ENCODE measurements at places on chromosomes 7 and 10.

- no peak for DNase-seq
These were observed 178.1 kb upstream of the POM121L12 start for GRCh38 chr7:52857367-52857766.

DNA sequence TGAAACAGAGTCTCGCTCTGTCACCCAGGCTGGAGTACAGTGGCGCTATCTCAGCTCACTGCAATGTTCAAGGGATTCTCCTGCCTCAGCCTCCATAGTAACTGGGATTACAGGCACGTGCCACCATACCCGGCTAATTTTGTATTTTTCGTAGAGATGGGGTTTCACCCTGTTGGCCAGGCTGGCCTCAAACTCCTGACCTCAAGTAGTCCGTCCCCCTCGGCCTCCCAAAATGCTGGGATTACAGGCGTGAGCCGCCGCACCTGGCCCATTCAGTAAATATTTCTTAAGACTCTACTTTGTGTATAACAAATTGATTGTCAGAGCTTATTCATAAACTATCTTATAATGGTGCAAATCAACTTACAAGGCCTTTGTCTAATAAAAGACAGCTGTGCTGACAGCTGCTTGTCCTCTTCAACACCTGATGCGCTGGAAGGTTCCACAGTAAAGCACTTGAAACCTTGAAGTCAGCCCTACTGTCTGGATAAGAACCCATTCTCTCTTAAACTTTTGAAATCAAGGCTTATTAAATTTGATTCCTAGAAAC is 14.7 kb downstream of the ECHDC3 start:
- DNase-seq = no peak

DNA sequence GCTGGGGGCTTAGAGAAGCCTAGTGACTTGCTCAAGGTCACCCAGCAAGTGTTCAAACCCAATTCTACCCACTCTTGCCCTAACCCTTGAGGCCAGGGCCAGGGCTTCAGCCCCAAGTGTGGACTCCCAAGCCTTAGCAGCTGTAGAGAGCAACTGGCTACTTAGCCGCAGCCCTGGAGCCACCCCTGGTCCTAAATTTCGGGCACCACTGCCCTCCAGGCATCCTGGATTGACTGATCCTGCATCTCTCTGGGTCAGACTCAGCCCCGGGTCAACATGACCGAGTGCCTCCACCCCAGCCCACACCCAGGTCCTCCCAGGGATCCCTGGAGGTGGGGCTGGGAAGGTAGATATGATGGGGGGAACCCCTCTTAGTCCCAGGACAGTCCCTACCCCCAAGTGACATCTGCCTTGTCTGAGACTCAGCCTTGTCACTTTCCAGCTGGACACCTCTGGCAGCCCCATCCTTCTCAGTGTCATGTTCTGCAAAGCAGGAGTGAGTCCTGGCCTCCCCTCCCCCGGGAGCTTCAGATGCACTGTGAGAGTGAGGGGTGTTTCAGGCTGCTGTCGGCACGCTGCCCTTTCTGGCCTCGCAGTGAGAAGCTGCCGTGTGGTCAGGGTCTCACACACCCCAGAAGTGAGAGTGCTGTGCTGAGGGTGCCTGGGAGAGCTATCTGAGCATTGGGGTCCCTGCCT is 89.8 kb downstream of the ZMIZ1 start:
- DNase-seq = no peak

GRCh38 chr7:55587687-55588378 is 15.5 kb upstream of the VOPP1 start:
- no peak for DNase-seq

GRCh38 chr7:4159761-4160554 is 522.1 kb upstream of the FOXK1 start:
- DNase-seq = no peak

- DNase-seq = peak; percentile 98
These were observed 14.5 kb upstream of the CPA1 start for GRCh38 chr7:130365511-130366441.

GRCh38 chr10:3710764-3711163 is 74.2 kb downstream of the KLF6 start:
- no peak for DNase-seq

- no peak for DNase-seq
These were observed 29.0 kb downstream of the VPS41 start for GRCh38 chr7:38880035-38880434.

DNA sequence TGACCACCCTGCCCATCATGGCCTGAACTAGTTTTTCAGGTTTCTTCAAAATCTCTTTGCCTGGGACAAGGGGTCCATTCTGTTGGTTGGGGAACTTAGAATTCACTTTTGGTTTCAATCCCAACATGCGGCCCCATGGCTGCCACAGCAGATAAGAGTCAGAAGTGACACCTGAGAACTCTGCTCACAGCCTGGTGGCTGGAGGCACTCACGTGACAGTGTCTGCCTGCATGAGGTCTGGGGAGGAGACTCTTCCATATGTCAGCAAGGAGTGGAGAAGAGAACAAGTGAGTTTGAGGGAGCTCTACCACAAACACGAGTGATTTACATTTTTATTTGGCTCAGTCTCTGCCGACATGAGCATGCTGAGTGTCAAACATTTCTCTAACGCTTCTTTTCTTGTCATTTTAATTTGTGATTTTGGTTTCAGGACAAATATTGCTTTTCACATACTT is 370.4 kb downstream of the TNS3 start:
- DNase-seq = no peak

DNA sequence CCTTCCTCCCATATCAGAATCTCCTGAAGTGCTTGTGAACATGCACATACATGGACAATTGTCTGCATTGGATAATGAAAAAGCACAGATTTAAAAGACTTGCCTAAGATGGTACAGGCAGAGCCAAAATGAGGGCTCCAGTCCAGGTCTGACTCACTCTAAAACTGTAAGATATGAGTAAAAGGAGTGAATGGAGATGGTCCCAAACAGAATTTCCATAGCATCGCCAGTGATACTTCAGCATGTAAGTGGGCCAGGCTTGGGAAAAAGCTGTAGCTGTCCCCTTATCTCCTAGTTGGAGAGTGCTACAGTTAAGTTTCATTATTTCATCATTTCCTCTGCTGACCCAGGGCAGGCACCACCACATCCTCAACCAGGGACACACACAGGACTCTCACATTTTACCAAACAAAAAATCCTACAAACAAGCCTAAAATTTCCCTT is 26.4 kb upstream of the IL6 start:
- DNase-seq = no peak

DNA sequence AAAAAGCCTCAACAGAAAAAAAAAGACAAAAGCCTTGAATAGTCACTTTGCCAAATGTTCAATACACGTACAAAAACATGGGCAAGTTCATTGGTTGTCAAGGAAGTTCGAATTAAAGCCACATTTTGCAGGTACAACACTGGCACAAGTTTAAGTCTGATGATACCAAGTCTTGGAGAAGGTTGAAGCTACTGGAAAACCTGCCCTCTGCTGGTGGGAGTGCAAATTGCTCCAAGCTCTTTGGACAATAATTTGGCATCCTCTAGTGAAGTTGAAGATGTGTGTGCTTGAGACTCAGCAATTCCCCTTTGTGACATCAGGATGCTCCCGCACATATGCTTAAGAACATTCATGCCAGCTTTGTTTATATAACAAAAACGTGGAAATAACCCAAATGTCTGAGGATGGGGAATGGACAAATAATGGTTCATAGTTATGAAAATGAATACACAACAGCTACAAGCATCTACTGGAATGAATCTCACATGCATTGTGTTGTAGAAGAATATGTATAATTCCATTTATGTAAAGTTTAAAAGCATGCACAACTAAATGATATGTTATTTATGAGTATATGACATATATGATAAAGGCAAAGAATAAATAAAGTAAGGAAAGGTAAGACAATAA is 120.0 kb upstream of the PLPP4 start:
- DNase-seq = peak; percentile 20

GRCh38 chr10:61612009-61612408 is 50.7 kb upstream of the CABCOCO1 start:
- no peak for DNase-seq

- DNase-seq = no peak
These were observed 80.1 kb downstream of the MTERF1 start for GRCh38 chr7:91800389-91800788.

DNA sequence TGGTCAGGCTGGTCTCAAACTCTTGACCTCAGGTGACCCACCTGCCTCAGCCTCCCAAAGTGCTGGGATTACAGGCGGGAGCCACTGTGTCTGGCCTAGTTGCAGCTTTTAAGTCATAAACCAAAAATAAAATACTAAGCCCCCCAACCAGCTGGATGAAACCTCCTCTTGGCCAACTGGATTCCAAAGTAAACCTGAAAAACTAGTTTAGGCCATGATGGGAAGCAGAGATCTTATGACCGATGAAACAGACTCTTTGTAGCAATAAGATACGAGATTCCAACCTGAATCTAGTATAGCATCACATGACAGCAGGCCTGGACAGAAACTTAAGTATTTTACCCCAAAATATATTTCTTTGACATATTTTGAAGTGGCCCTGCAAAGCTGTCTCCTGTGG is 9.1 kb upstream of the MCM10 start:
- DNase-seq = no peak

DNA sequence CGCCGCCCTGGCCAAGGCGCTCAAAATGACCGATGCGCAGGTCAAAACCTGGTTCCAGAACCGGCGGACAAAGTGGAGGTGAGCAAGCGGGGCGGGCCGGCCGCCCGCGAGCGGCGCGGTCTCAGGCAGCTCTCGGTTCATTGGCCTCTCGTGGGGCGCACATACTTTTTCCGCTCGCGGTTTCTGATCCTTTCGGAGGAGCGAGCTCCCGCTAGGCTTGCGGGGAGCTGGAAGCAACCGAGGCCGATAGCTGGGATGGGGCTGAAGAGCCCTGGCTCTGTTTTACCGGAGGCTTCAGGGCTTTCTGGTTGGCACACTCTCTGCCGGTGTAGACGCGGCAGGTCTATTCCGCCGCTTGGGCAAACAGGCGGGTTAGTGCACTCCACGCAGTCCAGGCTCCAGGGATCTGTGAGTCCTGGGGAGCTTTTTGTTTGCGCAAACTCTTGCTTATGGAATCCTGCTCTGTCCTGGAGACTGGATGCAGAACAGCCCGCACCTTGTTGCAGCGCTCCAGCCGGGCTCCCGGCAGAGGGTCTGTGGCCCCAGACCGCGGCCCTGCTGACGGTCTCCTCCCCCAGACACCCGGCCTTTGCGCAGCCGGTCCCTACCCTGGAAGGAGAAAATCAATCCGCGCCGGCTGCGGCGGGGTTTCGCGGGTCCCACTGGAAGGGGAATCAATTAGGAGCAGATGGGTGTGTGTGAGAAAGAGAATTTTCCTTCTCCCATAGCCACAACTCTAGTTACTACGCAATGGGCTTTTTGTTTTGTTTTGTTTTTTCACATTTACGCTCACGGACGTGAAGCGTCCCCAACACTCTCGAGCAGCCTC is 3.4 kb downstream of the TLX1 start:
- DNase-seq = no peak

DNA sequence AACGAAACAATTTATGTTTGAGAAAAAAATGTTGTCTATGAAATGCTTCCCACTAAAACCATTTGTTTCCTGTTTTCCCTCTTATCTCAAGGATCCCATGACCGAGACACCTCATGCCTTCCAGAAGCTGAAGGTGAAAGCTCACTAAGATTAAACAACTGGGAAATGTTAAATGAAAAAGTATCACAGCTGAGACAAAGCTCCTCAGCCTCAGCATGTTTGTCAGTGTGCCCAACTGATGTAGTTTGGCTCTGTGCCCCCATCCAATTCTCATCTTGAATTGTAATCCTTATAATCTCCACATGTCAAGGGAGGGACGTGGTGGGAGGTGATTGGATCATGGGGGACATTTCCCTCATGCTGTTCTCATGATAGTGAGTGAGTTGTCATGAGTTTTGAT is 327.3 kb downstream of the HTR7 start:
- no peak for DNase-seq

DNA sequence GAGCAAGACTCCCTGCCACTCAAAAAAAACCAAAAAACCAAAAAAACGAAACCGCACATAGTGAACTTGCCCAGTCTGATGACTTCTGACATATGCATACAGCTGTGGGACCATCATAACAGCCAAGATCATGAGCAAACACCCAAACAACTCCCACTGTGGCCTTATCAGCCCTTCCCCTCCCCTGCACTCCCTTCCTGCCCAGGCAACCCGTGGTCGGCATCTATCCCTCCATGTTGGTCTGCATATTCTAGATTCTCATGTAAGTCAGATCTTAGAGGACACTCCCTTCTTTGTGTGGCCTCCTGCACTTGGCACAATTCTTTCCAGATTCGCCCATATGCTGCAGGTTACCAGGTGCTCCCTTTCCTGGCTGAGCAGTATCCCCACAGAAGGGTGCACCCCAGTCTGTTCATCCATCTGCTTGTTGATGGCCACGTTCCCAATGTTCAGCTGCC is 72.8 kb downstream of the GNA12 start:
- DNase-seq = no peak

DNA sequence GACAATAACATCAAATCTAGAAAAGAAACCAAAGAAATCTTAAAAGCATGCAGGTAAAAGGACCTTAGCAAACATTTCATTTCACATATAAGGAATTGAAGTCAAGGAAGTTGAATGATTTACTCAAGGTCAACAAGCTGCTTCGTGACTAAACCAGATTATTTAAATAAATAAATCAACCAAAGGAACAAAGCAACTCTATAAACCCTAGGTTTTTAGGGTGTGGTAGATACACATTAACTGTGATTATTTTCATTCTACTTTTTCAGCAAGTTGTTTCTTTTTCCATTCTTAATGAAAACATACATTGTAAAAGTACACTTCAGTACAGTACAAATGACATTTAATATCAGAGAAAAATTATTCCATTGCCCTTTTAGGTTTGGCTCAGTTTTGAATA is 382.0 kb upstream of the STEAP1 start:
- DNase-seq = no peak

DNA sequence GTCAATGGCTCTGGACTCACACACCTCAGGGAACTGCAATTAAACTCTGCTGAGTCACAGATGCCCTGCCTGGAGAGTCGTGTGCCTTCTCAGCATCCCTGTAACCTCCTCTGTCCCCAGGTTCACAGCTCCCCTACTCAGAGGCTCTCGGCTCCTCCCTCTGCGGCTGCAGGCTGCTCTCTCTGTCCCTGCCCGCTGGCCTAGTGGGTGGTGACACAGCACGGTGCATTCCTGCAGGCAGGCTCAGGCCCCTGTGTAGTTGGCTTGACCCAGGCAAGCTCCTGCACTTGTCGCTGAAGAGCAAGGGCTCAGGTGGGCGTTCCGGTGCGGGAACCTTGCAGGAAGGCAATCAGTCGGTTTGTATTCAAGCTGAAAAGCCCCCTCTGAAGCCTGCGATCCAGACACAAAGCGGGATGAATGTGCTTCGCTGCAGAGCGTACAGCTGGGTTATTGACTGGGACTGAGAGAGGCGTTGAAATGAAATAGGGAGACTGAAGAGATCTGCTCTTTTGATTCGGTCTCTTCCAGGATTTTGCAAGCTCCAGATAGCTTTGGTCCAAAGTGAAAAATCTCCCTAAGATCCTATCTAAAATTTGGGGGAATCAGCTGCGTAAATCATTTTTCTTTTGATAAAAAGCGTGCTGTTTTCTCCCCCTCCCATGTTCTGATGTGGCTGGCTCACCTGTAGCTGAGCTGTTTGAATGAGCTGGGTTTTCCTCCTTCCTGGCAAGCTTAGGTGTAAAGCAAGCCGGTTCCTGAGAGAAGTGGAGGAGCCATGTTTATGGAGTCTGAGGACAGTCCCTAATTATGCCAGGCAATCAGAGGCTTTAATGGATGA is 208.7 kb upstream of the PHYHIPL start:
- DNase-seq = no peak

- no peak for DNase-seq
These were observed 355.2 kb downstream of the CCSER2 start for GRCh38 chr10:84683550-84683949.

GRCh38 chr10:71267508-71268240 is 51.4 kb upstream of the SLC29A3 start:
- no peak for DNase-seq
